ENCODE measurements at places on chromosomes 1 and 21.

GRCh38 chr1:12339811-12340543, 110.1 kb downstream of the VPS13D start:
- DNase-seq: no peak

DNA sequence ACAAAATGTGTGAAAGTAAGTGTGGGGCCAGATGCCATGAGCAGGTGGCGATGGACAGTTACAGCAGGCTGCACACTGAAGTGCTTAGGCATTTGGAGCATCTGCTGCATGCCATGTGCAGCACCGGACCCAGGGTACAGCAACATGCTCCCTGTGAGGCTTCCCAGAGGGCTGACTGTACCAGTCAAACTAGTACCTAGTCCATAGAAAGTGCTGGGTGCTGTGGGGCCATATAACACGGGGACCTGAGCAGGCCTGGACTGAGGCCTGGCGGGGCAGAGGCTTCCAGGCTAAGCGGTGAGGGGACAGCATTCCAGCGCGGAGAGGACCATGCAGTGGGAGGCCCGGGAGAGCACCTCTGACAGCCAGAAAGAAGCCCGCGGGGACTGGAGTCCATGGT, 29.9 kb upstream of the PKP1 start:
- no peak for DNase-seq

- no peak for DNase-seq
These were observed 6.0 kb upstream of the LY9 start for GRCh38 chr1:160789702-160790611.

DNA sequence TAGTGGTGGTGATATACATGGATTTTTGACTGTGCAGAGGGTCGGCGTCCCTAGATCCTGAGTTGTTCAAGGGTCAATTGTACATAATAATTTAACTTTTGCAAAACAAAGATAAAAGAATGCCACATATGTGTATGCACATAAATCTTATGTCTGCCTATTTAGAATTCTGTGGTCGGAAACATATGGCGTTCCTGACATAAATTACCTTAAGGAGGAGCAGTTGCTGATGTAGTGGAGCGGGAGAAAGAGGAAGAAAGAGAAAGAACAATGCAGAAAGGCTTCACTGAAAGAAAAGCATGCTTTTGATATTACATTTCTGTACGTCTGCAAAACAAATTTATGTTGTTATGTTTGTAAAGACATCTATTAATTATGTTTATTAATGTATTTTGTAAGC, 40.0 kb downstream of the S1PR1 start:
- no peak for DNase-seq

- DNase-seq: no peak
These were observed 5.8 kb upstream of the ATP1B1 start for GRCh38 chr1:169100651-169101088.

DNA sequence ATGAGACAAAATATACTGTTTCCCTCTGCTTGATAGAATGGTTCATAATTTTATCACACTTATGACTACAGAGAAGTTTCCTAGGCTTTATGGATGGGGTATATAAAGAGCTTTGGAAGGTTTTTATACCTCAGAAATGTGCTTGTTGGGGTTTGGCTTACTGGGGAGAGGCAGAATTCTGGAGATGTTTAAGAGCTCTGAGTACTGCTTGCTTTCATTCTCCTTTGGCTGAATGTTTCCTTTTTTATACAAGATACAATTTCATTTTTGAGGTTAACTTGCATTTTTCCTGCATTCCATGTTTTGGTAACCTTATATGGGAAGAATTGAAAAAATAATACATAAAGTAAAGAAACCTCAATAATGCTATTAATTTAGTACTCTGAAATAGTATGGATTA, 157.7 kb upstream of the COL11A1 start:
- DNase-seq: no peak

GRCh38 chr1:40057310-40058030, 16.9 kb downstream of the CAP1 start:
- DNase-seq: no peak

GRCh38 chr1:96362623-96363022, 359.0 kb upstream of the PTBP2 start:
- DNase-seq: no peak

- no peak for DNase-seq
These were observed 12.1 kb upstream of the CDK11B start for GRCh38 chr1:1670866-1671265.

DNA sequence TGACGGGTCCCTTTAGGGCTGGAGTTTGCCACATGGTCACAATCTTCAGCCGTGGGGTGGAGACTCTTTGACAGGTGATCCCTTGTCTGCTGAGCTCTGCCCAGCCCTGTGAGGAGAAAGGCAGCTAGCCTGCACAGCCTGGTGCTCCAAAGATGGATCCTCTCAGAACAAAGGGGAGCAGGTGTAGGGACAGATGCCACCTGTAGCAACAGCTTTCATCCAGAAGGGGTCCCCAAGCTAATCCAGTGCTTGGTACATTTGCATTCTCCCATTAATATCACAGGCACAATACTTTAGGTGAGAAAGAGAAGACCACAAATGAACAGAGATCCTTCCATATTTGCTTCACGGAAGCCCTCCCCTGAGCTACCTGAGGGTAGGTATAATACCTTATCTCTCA, 93.2 kb downstream of the CCDC185 start:
- DNase-seq: no peak

Measured in activated naive CD8-positive, alpha-beta T cell treated with anti-CD3 and anti-CD28 coated beads, Interleukin-2, amount 50 U/mL, for 16 hours (primary cell).